ENCODE measurements at places on chromosomes 6 and 20. TPM values are rescaled to one million over a fixed set of nuclear protein-coding genes. Genes with fewer than 3 reads are reported as not detected.

The SH3BGRL2 gene
- total RNA-seq: 1.5 TPM

The GNAS-AS1 gene
- not detected for total RNA-seq

DNA sequence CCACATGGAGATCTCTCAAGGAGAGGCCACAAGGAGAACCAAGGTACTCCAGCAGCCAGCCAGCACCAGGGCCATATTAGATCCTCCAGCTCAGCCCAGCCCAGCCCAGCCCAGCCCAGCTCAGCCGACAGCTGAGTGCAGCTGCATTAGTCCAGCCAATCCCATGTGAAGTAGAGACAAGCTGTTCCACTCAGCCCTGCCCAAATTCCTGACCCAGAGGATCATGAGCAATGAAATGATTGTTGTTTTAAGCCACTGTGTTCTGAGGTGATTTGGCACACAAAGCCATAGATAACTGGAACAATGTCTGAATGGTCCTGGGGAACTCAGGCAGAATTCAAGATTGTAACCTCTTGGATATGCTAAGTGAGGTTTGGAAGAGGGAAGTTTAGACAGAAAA is 59.5 kb upstream of the BMP2 start:
- peak; percentile 83 for DNase-seq

DNA sequence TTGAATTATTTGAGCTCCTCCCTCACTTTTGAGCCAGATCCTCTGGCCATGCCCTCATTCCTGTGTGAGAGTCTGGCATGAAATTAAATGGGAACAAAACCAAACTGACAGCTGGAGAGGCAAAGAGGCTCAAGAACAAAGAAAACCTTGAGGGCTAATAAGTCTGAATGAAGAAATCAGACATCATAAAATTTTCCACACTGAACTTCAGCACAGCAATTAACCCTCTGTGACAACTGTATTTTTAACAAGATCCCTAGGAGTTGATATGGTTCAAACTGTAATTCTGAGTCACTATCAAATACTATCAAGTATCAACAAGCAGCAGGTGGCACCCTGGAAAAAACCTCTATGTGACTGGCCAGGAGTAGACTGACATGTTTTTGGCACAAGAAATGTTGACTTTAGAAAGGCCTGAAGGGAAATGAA is 109.4 kb upstream of the EMILIN3 start:
- peak; percentile 98 for DNase-seq

DNA sequence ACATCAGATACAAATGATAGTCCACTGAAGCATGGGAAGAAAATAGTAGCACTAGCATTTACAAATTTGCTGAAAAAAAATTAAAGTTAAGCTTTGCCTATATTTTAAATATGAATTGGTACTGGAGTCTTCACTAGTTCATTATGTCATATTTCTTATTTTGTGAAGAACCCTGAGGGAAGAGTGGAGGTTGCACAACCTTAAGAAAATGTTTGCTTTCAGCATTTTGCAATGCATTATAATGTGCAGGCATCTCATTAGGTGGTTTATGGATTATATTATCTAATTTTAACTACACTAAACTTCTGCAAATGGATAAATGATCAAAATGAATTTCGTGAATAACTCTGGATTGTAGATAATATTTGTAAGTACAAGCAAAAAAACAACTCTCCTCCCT is 390.8 kb upstream of the HS3ST5 start:
- DNase-seq: no peak

- DNase-seq: peak; percentile 92
Observed at GRCh38 chr20:38109591-38110524, 55.2 kb downstream of the TGM2 start.

DNA sequence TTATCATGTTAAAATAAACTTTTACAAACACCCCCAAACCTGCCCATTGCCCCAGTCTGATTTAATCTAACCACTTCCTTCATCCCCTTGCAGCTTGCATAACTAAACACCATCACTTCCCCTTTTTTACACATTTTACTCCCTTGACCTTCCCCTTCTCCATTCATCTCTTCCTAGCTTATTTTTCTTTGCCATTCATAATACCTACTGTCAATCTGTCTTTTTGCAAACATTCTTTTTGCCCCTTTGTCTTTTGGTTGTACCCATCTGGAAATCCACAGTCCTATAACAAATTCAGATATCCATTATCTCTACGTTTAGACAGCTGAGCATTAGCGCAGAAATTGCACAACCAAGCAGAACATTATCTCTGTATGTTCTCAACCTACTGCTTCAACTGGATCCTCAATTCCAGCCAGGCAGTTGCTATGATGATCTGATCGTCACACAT is 51.2 kb downstream of the C6orf52 start:
- DNase-seq: no peak

- DNase-seq: no peak
Observed at GRCh38 chr6:90917376-90917775, 330.5 kb upstream of the MAP3K7 start.

DNA sequence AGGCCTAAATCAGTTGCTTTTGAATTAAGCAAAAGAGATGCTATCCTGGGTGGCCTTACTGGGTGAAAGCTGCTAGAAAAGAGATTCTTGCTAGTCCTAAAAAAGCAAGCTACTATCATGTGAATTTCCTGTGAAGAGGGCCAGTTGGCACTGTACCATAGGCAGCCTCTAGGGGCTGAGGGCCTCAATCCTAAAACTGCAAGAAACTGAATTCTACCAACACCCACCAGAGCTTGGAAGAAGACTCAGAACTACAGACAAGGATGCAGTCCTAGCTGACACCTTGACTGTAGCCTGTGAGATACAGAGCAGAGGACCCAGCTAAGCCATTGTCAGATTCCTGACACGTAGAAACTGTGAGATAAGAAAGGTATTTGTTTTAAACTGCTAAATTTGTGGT is 24.5 kb downstream of the CLIC5 start:
- no peak for DNase-seq

DNA sequence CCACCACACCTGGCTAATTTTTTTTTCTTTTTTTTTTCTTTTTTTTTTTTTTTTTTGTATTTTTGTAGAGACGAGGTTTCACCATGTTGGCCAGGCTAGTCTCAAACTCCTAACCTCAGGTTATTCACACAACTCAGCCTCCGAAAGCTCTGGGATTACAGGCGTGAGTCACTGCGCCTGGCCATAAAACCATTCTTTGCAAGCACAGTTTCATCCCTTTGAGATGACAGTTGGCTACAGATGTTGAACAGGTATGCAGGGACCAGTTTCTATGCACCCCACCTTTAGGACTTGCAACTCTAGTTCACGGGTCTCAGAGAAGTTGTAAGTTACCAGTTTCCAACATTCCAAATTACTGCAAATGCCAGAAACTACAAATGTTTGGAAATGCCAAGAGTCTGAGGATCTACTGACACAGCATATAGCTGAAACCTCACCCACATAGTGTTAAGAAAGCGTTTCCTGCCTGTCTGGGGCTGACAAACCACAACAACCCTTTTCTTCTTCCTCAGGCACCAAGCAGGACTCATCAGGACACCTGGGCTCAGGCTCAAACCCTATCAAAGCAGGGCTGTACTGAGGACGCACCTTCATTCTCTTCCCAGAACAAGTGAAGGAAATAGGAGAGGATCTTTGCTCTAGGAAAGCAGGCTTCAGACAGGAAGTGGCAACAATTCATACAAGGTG is 22.9 kb downstream of the ARHGAP18 start:
- DNase-seq: peak; percentile 25

DNA sequence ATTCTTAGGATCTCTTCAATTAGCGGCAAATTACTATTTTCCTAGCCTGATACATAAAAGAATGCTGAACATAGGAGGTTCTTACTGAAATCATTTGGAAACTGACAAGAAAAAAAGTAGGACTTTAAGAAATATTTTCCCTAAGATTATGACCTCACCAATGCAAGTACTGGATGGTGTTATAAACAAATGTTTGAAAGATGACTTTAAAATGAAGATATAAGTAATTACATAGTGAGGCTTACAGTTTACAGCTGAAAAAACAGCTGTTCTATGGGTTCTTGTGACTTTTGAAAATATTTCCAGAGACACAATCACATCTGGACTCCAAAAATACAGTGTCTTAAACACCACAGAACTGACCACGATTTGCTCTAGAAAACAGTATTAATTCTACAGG is 64.9 kb downstream of the ADAT2 start:
- DNase-seq: no peak
